GM18507 (cell line): ENCODE measurements at places on chromosomes 6 and 20.
A peak's percentile ranks its signal among the peaks of the same experiment; 100 is the strongest.

- DNase-seq = no peak
Measured at GRCh38 chr6:106199998-106200397, 113.9 kb downstream of the PRDM1 start.

GRCh38 chr20:46206025-46206424, 87.9 kb downstream of the CD40 start:
- DNase-seq = peak; percentile 12

GRCh38 chr6:126361832-126362440, 22.0 kb downstream of the CENPW start:
- no peak for DNase-seq

DNA sequence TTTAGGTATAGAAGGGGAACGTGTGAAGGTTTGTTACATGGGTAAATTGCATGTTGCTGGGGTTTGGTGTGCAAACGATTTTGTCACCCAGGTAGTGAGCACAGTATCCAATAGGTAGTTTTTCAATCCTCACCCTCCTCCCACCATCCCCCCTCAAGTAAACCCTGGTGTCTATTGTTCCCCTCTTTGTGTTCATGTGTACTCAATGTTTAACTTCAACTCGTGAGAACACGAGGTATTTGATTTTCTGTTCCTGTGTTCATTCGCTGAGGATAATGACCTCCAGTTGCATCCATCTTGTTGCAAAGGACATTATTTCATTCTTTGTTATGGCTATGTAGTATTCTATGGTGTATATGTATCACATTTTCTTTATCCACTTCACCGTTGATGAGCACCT, 11.6 kb upstream of the VNN1 start:
- DNase-seq = no peak

DNA sequence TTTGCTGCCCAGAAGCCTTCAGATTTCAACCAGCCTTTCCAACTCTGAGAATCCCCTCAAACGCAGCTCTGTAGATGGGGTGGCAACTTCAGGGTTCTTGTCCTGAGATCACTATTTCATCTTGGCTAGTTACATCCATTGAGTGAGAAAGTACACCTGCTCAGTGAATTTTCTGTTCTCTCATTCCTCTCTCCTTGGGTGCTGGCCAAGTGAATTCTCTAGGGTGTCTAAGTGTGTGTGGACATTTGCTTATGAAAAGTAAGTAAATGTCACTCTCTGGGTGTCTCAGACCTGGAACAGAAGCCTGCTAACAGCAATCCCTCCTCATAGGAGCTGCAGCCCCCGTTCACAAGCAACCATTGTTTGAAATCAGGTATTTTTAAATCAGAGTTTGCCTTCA, 3.8 kb downstream of the RIN2 start:
- no peak for DNase-seq

- no peak for DNase-seq
Measured at GRCh38 chr6:118334634-118335033, 213.5 kb upstream of the PLN start.

- DNase-seq = no peak
Measured at GRCh38 chr6:101527467-101527866, 134.0 kb downstream of the GRIK2 start.

DNA sequence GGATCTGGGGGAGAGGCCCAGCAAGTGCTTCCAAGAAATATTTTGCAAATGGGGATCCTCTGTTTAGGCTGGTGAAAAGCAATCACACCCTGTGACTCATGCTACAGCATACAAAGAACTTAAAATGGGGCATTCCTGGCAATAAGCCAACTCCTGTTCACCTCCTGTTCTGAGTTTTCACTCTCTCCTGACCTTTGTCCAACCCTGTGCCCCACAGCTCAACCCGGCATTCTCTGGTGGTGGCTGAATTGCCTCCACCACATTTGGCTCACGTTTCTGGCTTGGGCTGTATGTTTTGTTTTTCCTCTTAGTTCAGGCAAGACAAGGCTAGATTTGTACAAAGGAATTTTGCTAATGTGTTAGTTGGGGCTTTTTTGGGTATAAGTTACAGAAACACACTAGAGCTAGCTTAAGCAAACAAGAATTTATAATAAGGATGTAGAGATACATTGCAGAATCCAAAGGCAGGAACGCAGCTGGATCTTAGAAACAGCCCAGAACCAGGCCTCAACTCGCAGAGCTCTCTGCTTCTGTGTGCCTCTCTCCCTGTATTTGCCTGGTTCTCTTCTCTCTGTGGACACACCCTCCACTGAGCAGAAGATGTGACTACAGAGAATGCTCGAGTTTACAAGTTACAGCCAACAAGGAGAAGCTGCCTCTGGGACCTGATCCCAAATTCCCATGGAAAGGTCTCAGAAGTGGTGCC, 9.4 kb downstream of the ABCC10 start:
- DNase-seq = no peak

GRCh38 chr6:82144007-82144851, 103.3 kb downstream of the IBTK start:
- DNase-seq = no peak

GRCh38 chr6:133632206-133632605, 256.7 kb upstream of the TCF21 start:
- DNase-seq = no peak

GRCh38 chr6:2817903-2818443, 23.7 kb downstream of the SERPINB1 start:
- no peak for DNase-seq

- DNase-seq = no peak
Measured at GRCh38 chr6:166050559-166050958, 117.1 kb downstream of the TBXT start.

GRCh38 chr6:89339565-89339964, 13.0 kb downstream of the UBE2J1 start:
- DNase-seq = no peak

GRCh38 chr6:43744931-43745727, 24.9 kb upstream of the VEGFA start:
- no peak for DNase-seq

GRCh38 chr6:110622912-110623578, 146.6 kb upstream of the SLC22A16 start:
- DNase-seq = no peak

DNA sequence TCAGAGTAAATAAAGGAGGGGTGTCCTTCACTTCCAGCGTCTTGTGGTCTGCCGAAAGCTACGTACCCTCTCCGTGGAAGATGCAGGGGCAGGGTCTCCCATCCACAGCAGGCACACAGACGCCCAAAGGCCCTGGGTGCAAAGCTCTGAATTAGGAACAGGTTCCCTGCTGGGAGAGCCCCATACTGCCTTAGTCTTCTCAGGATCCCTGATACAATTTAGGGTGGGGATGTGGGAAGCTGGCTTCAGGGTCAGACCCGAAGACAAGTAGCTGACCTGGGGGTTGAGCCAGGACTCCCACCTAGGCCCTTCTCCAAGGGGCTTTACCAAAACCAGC, 74.1 kb downstream of the TTLL2 start:
- DNase-seq = no peak

DNA sequence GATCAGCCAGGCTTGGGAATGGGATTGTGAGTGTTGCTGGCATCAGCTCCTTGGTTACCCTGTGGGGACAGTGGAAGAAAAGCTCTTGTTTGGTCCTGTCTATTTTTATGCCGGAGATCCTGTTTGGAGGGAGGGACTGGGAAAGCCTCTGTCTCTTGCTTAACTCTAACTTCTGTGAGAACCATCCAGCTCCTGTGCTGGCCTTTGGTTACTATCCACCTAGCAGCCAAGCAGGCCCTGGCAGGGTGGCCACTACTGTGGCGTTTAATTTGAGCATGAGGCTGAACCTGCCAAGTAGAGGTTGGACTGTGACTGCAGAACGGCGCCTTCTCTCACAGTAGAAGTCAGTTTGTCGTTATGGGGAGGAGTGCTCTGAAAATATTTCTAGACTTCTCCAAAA, 193.3 kb downstream of the UTRN start:
- no peak for DNase-seq

DNA sequence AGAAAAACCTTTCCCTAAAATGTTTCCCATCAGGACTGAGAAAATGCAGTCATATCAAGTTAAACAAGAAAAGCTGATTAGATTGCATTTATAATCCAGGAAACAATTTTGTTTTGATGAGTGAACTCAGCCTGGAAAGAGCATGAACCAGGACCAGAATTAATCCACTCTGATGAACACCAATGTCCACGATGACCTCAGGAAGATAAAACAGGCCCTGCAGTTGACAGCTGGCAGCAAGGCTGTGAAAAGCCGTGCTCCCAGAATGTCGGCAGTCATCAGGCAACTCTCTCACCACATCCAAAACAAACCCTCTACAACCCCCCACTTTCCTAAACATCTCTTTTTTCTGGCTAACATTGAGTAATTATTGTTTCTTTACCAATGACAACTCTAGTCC, 74.0 kb upstream of the PROKR2 start:
- DNase-seq = no peak

GRCh38 chr6:51996296-51996947, 91.0 kb downstream of the PKHD1 start:
- peak; percentile 12 for DNase-seq

DNA sequence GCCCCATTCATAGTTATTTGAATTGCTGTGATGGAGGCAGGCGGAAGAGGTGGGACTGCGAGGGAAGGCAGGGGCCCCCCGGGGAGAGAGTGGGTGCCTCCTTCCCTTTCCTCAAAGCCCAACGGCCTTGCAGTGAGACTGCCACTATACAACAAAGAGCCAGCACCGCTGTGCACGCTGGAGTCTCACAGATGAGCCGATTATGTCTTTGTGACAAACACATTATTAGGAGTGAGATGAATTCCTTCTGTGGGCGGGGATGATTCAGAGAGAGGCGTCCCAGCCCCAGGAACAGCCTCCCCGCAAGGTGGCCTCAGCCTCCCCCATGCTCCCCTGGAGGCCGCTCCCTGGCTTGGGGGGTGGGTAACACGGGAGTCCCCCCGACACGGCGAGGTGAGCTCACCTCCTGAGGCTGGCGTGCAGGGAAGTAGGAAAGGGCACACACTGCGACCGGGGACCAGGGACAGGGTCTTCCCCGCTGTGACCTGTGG, 26.7 kb downstream of the NTSR1 start:
- no peak for DNase-seq

GRCh38 chr6:145137425-145137824, 597.9 kb downstream of the EPM2A start:
- DNase-seq = no peak

GRCh38 chr6:88298066-88298845, 132.1 kb upstream of the CNR1 start:
- DNase-seq = no peak

- DNase-seq = no peak
Measured at GRCh38 chr6:89360415-89360999, 8.0 kb upstream of the UBE2J1 start.

DNA sequence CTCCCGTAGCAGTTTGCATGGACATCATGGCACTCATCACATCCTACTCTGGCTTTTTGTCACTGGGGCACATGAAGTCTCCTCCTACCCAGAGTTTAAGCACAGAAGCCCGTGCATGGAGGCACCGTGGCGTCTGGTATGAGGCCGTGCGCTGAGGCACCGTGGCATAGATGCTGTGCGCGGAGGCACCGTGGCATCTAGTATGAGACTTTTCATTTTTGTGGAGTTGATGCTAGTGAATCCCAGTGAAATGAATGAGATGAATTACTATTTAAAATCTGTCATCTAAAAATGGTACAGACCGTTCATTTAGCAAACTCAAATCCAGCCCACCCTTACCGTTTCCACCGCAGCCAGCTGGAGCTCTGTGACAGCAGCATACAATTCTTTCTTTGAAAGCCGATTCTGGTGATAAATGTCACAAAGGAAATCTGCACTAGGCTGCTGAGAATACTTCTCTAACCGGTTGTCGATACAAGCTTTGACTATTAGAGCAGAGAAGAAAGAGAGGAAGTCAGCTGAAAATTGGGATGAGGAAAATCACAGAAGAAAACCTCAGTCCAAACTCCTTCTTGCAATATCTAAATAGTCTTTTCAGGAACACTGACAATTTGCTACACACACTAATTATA, 11.3 kb downstream of the CYP24A1 start:
- no peak for DNase-seq

GRCh38 chr6:26195924-26196845, 109.0 kb downstream of the HFE start:
- DNase-seq = no peak

- DNase-seq = no peak
Measured at GRCh38 chr6:112173221-112173804, 81.1 kb downstream of the LAMA4 start.

GRCh38 chr6:30267423-30267822, 54.2 kb upstream of the TRIM26 start:
- no peak for DNase-seq
